ENCODE measurements at places on chromosomes 3 and 15. TPM values are rescaled to one million over a fixed set of nuclear protein-coding genes. Genes with fewer than 3 reads are reported as not detected.

DNA sequence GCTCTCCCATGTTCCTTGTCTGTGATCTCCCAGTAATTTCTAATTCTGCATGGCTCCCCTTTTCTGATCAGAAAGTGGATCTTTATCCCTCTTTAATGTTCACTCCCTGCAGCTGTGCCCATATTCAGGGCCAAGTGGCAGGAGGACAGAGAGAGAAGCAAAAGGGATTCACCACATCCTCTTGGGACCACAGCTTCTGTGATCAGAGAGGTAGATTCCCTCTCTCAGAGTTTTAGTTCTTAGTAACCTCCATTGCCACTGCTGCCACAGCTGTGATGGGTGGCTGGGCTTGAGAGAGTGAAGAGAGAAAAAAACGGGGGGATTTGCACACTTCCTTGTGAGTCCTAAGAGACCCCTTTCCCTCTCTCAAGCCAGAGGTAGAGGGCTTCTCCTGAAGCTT lies 49.2 kb downstream of the GLCE start:
- no peak for DNase-seq

- no peak for DNase-seq
Measured at GRCh38 chr3:152970851-152971250, 135.9 kb downstream of the P2RY1 start.

The TLR9 gene
- not detected for total RNA-seq

The TNNC1 gene
- total RNA-seq = 36.6 TPM

- no peak for DNase-seq
Measured at GRCh38 chr15:100560323-100560722, 31.6 kb upstream of the CERS3 start.

- DNase-seq = no peak
Measured at GRCh38 chr3:96970211-96970610, 155.8 kb downstream of the EPHA6 start.

The RAF1 gene
- total RNA-seq = 115 TPM

- DNase-seq = no peak
Measured at GRCh38 chr3:30768046-30768445, 126.4 kb downstream of the GADL1 start.

- no peak for DNase-seq
Measured at GRCh38 chr3:194346621-194347020, 4.5 kb downstream of the CPN2 start.

The NCKIPSD gene
- total RNA-seq = 37.7 TPM

The SCAMP5 gene
- total RNA-seq = 4.7 TPM

DNA sequence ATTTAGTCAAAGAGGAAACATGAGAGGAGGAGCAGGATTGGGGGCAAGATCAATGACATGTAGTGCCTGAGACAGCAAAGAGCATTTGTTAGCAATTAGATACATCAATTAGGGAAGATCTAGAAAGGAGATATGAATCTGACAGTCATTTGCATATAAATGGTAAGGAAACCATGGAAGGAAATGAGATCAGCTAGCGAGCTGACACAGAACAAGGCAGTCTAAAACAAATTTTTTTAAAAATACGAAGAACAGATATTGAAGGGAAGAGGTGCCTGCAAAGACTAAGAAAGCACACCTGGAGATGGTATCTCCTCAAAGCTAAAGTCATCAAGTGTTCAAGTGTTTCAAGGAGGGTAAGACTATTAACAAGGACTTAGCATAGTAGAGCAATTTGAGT lies 4.6 kb downstream of the EPM2AIP1 start:
- no peak for DNase-seq

The OR5K2 gene
- total RNA-seq = not detected

The CCR9 gene
- not detected for total RNA-seq

DNA sequence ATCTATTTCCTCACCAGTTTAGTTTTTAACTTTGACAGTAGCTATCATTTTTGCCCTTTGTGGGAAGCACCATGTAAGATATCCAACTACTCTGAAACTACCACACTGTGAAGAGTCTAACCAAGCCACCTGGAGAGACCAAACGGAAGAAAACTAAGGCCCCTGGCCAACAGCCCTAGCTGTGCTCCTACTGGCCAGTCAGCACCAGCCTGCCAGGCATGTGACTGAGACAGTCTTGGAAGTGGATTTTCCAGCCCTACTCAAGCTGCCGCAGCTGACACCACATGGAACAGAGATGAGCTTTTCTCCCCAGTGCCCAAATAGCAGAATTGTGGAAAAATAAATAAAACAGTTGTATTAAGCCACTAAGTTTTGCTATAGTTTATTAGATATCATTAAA lies 2.9 kb upstream of the TBC1D5 start:
- no peak for DNase-seq

Measured in A172 (cell line).